ENCODE measurements at places on chromosomes 7 and 10.

GRCh38 chr10:42989481-42989921 lies 87.4 kb upstream of the RET start:
- DNase-seq = no peak

GRCh38 chr7:17502213-17503060 lies 204.0 kb downstream of the AHR start:
- DNase-seq = no peak

DNA sequence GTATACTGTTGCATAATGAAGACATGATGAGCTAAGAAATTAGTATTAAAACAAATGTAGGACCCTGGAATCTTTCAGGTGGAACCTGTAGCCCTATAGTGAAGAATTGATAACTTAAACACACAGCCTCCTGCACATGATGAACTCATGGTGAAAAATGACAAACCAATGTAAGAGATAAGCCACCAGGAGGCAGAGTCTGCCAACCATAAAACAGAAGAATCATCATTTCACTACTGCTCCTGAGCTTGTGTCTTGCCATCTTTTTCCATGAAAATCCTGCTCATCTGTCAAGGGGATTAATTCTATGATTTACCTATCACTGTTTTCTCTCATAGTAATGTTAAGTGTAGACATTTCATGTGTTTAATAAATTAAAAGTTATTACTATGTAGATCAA lies 363.9 kb downstream of the MALRD1 start:
- no peak for DNase-seq

DNA sequence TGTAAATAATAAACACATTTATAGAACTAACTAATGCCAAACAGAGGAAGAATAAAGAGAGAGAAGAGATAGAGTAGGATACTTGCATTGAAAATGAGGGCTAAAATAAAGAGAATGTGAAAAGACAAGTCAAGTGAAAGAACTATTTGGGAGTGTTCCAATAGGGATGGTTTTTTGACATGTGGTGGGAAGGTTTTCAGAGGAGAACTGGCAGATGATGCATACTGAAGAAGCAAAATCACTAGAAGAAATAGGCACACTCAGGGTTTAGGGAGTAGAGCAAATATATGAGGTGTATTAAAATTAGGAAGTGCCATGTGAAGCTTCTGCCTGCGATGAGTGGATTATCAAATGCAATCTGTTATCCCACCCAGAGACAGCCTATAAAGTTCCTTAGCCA lies 744.8 kb downstream of the REEP3 start:
- DNase-seq = no peak

- DNase-seq = no peak
These were observed 42.7 kb downstream of the SPDYE5 start for GRCh38 chr7:75534727-75535307.

DNA sequence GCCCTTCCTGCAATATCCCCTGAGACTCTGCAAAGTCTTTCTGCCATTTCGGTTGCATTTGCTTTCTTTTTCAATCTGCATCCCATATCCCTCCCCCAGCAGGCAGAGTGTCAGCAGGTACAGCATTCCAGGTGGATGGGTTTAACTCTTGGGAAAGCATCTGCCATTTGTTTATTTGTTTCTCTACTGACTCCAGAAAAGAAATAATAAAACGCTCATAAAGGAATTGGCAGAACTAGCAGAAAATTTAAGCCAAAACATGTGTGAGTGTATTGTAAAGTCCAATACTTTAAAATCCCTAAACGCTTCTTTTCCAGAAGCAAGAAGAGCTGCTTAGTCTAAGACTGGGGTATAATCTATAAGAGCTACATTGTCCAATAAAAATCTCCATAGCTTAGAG lies 393.8 kb downstream of the TNS3 start:
- no peak for DNase-seq

DNA sequence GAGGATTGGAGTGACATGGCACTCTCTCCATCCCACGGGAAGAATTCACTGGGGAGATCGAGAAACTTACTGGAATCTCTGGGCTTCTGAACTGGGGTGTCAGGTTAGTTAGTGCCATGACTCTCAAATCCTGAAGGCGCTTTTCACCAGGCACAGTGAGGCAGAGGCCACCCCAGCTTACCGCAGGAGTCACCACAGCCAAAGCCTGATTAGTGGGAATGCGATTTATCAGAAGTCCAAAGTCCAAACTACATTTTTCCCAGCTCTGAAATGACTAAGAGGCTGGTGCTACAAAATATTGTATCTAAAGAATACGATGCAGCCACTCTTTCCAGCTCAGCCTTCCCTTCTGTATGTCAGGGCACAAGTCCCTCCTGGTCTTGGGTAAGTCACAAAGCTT lies 334.8 kb upstream of the SHH start:
- DNase-seq = no peak

- DNase-seq = no peak
These were observed 208.8 kb upstream of the IGFBP3 start for GRCh38 chr7:46129831-46130230.

- DNase-seq = no peak
These were observed 18.2 kb downstream of the LIPF start for GRCh38 chr10:88682491-88682890.

DNA sequence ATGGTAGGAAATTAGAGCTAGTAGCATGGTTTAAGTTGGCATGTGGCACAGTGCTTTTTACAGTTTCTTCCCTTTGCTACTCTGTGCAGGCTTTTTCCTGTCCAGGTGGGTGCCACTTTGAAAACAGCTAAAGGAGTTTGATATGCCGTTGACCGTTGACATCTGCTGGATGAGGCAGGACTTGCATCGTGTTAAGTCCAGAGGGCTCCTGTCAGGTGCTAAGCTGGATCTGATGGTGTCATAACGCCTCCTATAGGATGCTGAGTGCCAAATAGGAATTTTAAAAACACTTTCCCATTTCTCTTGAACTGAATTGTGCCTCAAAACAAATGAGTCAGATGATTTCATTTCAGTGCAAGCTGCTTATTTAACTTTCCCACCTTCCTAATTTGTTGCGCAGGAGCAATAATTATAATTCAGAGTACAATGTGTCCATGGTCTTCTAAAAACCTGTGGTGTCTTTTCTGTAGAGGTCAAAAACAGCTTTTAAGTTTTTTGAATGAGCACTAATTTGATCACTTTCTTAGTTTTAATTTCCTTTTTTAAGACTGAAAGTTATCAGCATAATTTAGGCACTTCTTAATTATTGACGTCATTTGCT lies 178.3 kb downstream of the CDCA7L start:
- peak; percentile 17 for DNase-seq

DNA sequence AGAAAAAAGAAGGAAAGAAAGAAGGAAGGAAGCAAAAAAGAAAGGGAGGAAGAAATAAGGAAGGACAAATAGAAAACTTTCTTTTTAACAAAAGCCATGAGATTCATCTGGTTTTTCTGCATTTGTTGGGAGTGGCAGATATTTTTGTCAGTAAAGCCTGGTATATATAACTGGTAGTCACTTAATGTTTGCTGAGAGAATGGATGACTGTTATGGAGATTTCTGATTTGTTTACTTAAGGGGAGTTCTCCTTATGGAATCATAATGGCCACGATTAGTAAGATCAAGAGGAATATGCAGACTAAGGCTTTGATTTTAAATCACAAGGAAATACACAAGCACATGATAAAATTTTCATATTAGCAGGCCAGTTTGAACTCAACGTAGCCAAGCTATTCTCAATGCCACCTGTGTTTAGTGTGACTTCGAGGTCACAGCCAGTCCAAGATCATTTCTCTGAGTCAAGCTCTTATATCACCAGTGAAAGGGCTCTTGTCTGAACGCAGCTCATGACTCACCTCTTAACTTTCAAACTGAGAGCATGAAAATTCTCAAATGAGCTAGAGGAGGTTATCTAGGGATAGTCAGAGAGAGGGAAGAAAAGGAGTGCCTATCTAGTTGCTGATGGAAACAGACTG lies 445.1 kb upstream of the ZMIZ1 start:
- DNase-seq = no peak

DNA sequence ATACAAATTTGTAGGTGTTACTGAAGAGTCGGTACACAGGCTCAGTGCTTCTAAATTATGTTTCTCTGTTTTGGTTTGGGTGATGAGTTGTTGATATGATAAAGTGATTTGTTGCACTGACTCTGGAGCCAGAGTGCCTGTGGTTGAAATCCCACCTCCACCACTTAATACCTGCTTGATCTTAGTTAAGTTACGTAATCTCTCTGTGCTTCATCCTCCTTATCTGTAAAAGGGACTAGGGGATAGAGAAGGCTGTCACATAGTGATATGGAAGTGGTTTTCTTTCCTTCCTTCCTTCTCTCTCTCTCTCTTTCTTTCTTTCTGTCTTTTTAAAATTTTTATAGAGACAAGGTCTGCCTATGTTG lies 664 bp upstream of the HPS6 start:
- DNase-seq = no peak

GRCh38 chr7:69208848-69209247 lies 389.4 kb upstream of the AUTS2 start:
- no peak for DNase-seq

DNA sequence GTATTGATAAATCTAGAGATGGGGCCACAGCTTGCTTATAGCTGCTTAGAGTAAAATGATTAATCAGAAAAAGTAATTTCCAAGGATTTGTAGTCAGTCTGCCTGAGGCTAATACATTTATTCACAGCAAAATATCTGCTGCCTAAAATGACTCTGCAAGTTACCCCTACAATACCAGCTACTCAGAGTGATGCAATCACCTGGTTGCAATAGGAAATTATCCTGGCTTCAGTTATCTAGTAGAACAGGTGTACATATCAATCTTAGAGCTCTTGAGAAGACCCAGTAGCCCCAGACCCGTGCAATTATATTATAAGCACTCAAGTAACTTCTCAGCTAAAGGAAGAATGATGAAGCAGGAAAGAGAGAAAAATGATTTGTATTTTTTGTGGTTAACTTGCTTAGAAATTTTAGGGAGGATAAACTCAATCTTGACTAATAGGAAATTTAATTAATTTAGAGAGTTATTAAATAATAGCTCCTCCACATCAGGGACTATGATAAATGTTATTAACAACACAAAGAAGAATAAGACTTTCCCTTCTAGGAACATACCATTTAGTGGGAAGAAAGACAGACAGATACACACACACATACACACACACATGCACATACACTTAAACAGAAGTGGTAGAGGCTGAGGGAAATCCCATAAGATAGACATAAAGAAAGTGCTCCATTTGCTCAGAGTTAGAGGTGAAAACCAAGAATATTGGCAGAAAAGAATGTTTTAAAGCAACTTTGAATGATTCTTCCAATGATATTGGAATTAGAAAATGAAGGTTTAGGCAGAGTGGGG lies 140.4 kb upstream of the PRSS1 start:
- DNase-seq = no peak

- DNase-seq = no peak
These were observed 341.9 kb downstream of the LRMDA start for GRCh38 chr10:75773231-75773780.

GRCh38 chr10:97564776-97565175 lies 7.8 kb upstream of the ANKRD2 start:
- no peak for DNase-seq

DNA sequence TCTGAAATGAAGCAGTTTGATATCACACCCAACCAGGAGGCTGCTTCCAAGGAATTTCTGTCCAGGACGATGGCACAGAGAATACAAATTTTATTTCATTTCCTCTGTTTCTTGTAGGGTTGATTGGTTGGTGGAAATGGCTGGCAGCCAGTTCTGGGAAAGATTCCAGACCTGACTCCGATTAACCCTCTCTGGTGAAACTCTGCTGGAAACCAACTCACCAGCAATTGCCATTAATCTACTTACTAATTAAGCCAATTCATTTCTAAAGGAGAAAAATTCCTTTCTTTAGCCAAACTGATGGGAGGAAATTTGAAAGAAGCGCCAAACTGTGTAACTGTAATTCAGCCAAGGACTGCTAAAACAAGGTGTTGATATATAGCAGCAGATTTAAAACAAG lies 10.7 kb downstream of the PTF1A start:
- no peak for DNase-seq

DNA sequence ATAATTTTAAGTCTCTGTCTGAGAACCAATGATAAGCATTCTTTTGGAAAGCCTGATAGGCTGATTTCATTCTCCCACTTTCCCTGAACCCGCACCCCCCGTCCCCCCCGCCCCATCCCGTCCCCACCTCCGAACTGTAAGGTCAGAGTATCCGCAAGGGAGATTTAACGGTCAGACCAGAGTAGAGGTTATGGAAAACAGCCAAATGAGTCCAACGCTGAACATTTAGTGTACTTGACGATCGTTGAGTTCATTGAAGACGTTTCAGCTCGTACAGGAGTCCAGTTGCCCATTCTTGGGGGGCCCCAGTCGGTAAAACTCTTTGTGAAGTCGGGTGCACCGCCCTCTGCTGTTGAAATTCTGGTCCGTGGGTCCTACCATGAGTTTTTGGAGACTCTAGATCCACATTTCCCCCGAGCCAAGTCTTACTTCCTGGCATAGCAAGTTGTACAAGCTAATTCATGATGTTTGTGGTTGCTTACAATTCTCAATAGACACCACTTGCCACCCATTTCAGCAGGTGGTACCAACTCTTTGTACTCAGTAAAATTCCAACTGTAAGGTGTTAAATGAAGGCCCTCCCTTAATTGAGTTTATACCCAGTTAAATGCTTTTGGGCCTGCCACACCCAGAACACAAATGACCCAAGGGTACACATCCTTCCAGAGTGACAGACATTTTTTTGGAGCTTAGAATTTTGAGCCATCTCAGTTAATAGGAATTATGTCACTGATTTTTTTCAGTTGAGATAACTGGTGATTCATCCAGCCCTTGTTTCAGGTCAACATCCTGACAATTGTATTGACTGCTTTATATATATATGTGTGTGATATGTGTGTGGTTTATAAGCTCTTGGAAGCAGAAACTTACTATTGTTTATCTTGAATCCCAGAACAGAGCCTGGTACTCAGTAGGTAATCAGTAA lies 1.2 kb downstream of the MARCHF5 start:
- DNase-seq = peak; percentile 45

DNA sequence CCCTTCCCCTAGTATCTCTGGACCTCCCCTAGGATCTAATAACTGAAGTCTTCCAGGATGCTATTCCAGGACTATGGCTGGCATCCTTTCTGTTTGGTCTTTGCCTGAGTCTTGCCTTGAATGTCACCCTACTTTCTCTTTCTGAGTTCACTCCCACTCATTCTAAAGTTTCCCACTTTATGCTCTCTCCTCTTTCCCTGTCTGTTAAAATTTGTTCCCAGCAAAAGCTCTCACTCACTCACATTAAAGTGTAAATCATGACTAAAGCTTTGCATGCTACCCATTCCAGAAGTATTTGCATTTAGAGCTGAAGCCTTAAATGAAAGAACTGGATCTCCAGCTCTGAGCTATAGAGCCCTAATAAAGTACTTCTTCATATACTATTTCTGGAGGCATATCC lies 42.1 kb upstream of the RAPGEF5 start:
- no peak for DNase-seq

GRCh38 chr7:22662556-22663356 lies 64.2 kb upstream of the IL6 start:
- DNase-seq = no peak

GRCh38 chr7:36265680-36266079 lies 112.6 kb downstream of the EEPD1 start:
- no peak for DNase-seq

GRCh38 chr7:148700661-148701064 lies 2.0 kb downstream of the CUL1 start:
- peak; percentile 38 for DNase-seq

GRCh38 chr10:70335246-70335613 lies 47.2 kb downstream of the LRRC20 start:
- DNase-seq = no peak

- DNase-seq = no peak
These were observed 4.1 kb downstream of the COL1A2 start for GRCh38 chr7:94398841-94399240.
